Cerebellar nuclear complex (tissue), 1 donor: ENCODE measurements at places on chromosomes 16 and 17.

- DNase-seq = no peak
Measured at GRCh38 chr17:76630151-76630550, 13.4 kb downstream of the ST6GALNAC1 start.

DNA sequence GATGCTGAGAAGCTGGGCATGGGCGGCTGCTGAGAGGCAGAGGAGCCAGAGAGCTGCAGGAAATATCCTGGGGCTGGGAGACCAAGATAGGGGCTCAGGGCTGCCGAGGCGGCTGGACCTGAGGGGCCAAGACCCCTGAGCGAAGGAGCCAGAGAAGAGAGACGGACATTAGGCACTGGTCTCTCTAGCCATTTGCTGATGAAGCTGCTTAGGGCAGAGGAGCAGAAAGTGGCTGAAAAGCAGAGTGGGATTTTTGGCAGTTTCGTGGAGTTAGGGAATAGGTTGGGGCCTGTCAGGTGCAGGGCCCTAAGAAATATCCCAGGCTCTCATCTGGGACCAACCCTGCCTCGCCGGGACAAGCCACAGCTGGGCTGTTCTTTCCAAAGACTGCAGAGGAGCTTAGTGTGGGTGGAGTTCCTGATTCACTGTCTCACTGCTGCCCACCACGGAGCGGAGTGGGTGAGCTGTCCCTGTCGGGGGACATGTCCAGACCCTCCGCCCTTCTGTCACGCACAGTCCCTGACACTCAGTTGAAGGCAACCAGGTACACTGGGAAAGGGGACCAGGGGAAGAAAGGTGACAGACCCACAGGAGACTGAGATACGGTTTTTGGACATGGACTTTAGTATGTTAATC is 11.3 kb upstream of the DNASE1 start:
- DNase-seq = no peak

DNA sequence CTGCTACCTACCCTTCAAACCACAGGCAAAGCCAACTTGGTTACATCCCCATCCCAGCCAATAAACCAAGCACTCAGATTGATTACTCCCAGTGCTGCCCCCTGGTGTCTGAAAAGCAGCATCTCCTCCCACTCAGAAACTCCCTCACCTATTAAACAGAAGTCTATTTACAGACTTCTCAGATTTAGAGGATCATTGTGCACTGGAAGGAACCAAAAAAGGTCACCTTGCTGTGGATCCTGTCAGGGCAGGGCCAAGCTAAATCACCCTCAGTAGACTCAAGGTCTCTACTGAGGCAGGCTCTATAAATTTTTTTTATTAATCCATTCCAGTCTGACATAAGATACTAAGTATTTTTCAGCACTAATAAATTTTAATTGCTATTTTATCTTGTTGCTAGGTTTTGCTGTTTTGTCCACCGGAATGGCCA is 17.6 kb downstream of the HIGD1B start:
- DNase-seq = no peak

- no peak for DNase-seq
Measured at GRCh38 chr16:4309102-4309832, 6.6 kb upstream of the GLIS2 start.

DNA sequence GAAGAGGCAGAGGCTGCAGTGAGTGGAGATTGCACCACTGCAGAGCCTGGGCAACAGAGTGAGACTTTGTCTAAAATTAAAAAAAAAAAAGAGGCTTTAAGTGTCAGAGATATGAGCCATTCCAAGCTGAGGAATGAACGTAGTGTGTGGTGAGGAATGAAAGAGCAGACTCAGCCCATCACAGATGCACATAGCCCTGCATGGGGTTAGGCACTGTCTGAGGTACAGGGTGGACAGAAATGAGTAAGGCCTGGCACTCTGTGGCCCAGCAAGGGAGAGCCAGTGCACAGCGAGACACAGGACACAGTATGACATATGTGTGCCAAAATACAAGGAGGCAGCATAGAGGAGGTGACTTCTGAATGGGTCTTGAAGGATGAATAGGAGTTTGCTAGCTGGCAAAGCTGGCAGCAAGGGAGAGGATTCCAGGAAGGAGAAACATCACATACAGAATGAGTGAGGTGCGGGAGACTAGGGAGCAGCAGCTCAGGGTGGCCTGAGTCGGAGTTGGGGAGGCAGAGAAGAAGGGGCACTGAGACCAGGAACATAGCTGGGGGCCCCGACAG is 8.7 kb upstream of the ZNF469 start:
- no peak for DNase-seq

- DNase-seq = no peak
Measured at GRCh38 chr17:50535407-50535806, 2.9 kb downstream of the EPN3 start.

DNA sequence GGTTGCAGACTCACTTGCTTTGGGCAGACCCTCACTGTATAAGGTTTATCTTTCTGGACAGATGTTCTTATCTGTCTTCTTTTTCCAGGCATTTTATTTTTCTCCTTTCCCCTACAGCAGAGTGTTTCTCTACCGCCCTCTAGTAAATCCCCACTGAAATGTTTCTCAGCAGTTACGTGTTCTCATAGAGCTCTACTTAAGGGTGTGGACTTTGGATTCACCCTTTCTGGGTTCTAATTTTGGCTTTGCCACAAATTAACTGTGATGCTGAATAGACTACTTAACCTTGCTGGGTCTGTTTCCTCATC is 2.0 kb downstream of the ADAT1 start:
- no peak for DNase-seq

- peak; percentile 2 for DNase-seq
Measured at GRCh38 chr16:11030990-11031510, 86.7 kb downstream of the CLEC16A start.

- no peak for DNase-seq
Measured at GRCh38 chr17:12790249-12791106, 1.2 kb downstream of the ARHGAP44 start.

GRCh38 chr17:35733366-35733765 is 1.9 kb downstream of the RASL10B start:
- no peak for DNase-seq

DNA sequence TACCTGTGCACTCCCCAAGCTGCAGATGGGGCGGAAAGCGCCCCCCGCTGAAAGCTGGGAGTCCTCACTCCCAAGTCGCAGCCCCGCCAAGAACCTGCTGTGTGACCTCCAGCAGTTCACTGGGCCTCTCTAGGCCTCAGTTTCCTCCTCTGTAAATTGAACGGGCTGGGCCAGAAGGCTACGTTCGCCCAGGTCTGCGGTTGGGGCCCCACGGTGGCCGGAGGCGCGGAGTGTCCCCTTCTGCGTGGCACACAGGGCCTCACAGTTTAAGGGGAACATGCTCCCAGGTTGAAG is 628 bp downstream of the GALK1 start:
- no peak for DNase-seq

GRCh38 chr16:50859628-50860360 is 117.9 kb downstream of the CYLD start:
- no peak for DNase-seq

GRCh38 chr17:79179334-79179733 is 104.7 kb downstream of the ENGASE start:
- DNase-seq = no peak

DNA sequence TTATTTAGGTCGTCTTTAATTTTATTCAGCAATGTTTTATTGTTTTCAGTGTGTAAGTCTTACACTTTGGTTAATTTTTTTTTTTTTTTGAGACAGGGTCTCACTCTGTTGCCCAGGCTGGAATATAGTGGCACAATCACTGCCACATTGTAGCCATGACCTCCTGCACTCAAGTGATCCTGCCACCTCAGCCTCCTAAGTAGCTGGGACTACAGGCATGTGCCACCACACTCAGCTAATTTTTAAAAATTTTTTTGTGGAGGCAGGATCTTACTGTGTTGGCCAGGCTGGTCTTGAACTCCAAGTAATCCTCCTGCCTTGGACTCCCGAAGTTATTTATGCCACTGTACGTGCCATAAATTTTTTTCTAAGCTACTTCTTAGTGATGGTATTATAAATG is 14.5 kb downstream of the RPS6KB1 start:
- DNase-seq = no peak

GRCh38 chr17:39227364-39227919 is 1.7 kb upstream of the STAC2 start:
- no peak for DNase-seq

DNA sequence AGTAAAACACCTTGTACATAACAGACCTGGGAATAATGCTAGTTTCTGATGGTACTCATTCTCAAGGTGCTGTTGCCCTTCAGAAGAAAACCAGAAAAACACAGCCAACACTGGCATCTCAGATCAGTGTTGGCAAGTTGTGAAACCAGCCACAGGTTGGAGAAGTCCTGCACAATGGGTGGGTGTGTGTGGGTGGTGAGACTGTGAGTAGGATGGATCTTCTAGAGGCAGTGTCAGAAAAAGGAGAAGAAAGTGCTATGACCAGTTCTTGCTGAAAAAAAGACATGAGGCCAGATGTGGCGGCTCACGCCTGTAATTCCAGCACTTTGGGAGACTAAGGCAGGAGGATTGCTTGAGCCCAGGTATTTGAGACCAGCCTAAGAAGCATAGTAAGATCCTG is 35.2 kb upstream of the SMIM36 start:
- no peak for DNase-seq
